Upper lobe of left lung (tissue), 6 donors: ENCODE measurements at places on chromosomes 5 and 9.
A peak's percentile ranks its signal among the peaks of the same experiment; 100 is the strongest.

- no peaks in the 10 kb centered on the region for H3K27me3 ChIP-seq
- DNase-seq: no peak
- no peaks in the 10 kb centered on the region for H3K4me1 ChIP-seq
Observed at GRCh38 chr9:36100532-36100931, 36.0 kb upstream of the GLIPR2 start.

DNA sequence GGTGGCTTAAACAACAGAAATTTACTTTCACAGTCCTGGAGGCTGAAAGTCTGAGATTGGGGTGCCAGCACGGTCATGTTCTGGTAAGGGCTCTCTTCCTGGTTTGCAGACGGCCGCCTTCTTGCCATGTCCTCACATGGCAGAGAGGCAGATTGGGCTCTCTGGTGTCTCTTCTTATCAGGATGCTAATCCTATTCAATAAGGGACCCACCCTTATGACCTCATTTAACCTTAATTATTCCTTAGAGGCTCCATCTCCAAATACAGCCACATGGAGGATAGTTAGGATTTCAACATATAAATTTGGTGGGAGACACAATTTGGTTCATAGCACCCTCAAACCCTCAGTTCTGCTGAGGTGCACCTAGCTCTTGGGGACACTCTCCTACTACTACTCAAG is 180.4 kb downstream of the DAB2IP start:
- DNase-seq: no peak
- H3K27ac ChIP-seq: no peak overlapping the region
- H3K36me3 ChIP-seq: no peaks in the 10 kb centered on the region
- H3K4me1 ChIP-seq: no peaks in the 10 kb centered on the region
- H3K4me3 ChIP-seq: no peak overlapping the region

DNA sequence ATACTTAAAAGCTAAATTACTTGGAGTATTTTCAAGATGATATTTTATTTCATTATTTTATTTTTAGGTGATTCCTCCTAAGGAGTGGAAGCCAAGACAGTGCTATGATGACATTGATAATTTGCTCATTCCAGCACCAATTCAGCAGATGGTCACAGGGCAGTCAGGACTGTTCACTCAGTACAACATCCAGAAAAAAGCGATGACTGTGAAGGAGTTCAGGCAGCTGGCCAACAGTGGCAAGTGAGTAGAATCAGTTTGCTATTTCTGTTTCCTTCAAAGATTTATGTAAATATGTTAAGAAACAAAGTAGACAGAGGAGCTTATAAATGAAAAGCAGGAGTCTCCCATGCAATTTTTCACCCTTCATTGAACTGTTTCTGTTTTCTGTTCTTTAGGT is 47.8 kb downstream of the KDM4C start:
- H3K27ac ChIP-seq: no peak overlapping the region
- no peaks in the 10 kb centered on the region for H3K4me1 ChIP-seq
- no peak for DNase-seq
- no peaks in the 10 kb centered on the region for H3K27me3 ChIP-seq
- H3K36me3 ChIP-seq: no peaks in the 10 kb centered on the region

GRCh38 chr9:124221676-124222075 is 36.1 kb upstream of the NEK6 start:
- H3K27me3 ChIP-seq: no peaks in the 10 kb centered on the region
- H3K4me3 ChIP-seq: no peak overlapping the region
- no peaks in the 10 kb centered on the region for H3K36me3 ChIP-seq
- H3K27ac ChIP-seq: peak overlapping the region; percentile 70
- DNase-seq: no peak

GRCh38 chr5:80754900-80755299 is 100.1 kb upstream of the DHFR start:
- DNase-seq: no peak
- H3K27ac ChIP-seq: peak overlapping the region; percentile 22
- no peaks in the 10 kb centered on the region for H3K4me1 ChIP-seq
- H3K27me3 ChIP-seq: no peaks in the 10 kb centered on the region

DNA sequence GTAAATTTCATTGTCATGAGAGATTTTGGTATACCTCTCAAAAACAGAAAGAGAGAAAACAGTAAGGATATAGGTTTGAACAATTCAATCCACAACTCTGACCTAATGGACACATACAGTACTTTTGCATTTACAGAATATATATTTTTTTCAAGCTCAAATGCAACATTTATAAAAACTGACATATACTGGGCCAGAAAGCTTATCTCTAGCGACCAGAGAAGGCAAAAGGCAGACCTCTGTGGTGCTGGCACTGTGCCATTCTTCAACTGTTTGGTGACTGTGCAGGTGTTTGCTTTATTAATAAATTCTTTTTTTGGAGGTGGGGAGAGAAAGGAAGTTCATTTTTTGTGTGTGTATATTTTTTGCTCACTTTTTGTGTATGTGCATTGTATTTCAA is 6.0 kb upstream of the PLAC8L1 start:
- H3K4me3 ChIP-seq: no peak overlapping the region
- H3K36me3 ChIP-seq: no peaks in the 10 kb centered on the region
- H3K27ac ChIP-seq: no peak overlapping the region
- H3K4me1 ChIP-seq: no peaks in the 10 kb centered on the region
- no peaks in the 10 kb centered on the region for H3K27me3 ChIP-seq
- no peak for DNase-seq

DNA sequence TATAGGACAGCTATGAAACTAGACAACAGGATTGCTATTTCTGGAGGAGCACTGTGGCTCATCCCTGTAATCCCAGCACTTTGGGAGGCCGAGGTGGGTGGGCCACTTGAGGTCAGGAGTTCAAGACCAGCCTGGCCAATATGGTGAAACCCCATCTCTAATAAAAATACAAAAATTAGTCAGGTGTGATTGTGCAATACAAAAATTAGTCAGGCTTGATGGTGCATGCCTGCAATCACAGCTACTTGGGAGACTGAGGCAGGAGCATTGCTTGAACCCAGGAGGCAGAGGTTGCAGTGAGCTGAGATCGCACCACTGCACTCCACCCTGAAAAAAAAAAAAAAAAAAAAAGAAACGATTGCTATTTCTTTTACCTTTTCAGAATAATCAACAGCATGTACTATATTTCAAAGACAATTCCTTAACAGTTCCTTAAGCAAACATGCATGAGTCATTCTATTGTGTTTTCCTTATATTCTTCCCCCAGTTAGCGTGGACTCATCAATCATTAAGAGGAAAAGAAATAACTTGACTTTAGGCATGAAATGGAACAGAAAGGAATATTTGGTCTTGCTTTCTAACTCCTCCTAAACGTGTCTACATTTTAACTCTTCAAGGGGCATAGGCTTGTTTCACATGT is 162.6 kb downstream of the TAF11L14 start:
- no peaks in the 10 kb centered on the region for H3K27me3 ChIP-seq
- no peak for DNase-seq
- H3K36me3 ChIP-seq: no peaks in the 10 kb centered on the region
